ENCODE measurements at places on chromosomes 5 and 9.

DNA sequence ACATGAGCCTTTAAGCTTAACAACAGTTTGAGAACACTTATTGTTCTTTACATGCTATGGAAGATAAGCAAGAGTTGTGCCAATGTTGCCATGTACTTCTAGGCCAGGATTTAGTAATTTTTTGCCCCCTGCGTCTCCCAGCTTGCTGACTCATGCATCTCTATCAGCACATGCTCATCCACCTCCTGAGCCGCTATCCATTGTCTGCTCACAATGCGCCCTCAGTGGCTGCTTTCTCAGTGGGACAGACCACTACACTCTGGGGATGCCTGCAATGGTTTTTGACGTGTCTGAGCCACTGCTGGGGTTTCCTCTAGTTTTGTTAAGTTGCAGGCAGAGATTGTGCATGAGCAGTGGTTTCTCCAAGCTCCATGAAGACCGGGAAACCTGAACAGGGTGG lies 50.9 kb upstream of the PHF2 start:
- DNase-seq = no peak

DNA sequence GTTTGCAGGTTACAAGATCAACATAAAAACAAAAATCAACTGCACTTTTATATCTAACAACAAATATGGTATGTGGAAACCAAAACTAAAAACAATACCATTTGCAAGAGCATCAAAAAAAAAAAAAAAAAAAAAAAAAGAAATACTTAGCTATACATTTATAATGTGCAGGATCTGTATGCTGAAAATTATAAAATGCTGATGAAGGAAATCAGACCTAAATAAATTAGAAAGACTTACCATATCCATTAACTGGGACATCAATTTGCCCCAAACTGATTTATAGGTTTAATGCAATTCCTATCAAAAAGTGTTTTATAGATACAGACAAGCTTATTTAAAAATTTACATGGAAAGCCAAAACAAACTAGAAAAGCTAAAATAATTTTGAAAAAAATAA lies 60.4 kb upstream of the OTP start:
- no peak for DNase-seq

DNA sequence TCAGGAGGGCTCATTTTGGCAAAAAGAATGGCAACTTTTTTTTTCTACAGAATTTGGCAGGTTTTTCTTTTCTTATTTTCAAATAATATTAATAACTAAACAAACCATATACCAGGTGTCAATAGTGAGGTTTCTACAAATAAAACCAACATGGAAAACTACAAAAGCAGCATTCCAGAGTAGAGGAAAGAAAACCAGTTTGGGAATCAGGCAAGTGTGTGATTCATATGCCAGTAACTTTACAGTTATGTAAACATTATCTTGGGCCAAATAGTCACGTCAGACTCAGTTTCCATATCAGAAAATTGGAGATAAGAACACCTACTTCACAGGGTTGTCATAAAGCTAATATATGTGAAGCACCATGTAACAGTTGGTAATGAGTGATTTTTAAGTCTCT lies 51.7 kb downstream of the FBXW11 start:
- DNase-seq = no peak

- no peak for DNase-seq
These were observed 23.3 kb downstream of the AK8 start for GRCh38 chr9:132854832-132855231.

- DNase-seq = no peak
These were observed 978 bp downstream of the CFAP157 start for GRCh38 chr9:127707766-127708165.

- no peak for DNase-seq
These were observed 254.0 kb downstream of the ADAMTSL1 start for GRCh38 chr9:18727904-18728303.
